ENCODE measurements at places on chromosomes 16 and 17.

GRCh38 chr17:4899341-4900230, at the start of gene C17orf107:
C17orf107 (plus strand) TSS chr17:4899536; CDS start chr17:4899763, 227 bp downstream.
- peak; percentile 90 for DNase-seq

GRCh38 chr17:79675413-79675725, 55.4 kb upstream of the ENPP7 start:
- no peak for DNase-seq

DNA sequence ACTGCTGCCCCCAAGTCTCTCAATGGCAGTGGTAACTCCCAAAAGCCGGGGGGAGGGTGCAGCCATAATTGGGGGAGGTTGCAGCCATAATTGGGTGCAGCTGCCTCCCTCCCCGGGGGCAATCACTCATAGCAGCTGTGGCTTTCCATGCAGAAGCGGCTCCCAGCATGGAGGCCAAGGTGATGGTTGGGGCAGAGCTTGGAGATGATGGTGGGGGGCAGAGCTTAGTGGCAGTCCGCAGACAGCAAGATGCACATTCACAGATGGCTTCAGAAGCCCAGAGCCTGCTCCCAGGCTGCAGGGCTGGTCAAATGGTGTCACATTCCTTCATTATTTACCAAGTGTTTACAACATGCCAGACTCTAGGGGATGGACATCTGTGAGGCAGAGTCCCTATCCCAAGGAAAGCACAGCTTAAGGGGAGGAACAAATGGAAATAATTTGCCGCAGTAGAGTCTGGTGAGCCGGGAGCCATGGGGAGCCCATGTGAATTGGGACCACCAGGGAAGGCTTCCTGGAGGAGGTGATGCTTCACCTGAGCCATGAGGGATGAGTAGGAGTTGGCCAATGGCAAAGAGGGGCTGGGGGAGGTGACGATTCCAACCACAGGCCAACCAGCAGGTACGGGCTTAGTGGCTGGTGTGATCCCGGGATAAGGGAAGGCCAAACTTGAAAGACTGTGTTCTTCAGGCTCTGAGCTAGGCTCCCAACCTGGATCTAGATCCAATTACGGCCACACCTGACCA, 8.1 kb downstream of the DOC2B start:
- no peak for DNase-seq

DNA sequence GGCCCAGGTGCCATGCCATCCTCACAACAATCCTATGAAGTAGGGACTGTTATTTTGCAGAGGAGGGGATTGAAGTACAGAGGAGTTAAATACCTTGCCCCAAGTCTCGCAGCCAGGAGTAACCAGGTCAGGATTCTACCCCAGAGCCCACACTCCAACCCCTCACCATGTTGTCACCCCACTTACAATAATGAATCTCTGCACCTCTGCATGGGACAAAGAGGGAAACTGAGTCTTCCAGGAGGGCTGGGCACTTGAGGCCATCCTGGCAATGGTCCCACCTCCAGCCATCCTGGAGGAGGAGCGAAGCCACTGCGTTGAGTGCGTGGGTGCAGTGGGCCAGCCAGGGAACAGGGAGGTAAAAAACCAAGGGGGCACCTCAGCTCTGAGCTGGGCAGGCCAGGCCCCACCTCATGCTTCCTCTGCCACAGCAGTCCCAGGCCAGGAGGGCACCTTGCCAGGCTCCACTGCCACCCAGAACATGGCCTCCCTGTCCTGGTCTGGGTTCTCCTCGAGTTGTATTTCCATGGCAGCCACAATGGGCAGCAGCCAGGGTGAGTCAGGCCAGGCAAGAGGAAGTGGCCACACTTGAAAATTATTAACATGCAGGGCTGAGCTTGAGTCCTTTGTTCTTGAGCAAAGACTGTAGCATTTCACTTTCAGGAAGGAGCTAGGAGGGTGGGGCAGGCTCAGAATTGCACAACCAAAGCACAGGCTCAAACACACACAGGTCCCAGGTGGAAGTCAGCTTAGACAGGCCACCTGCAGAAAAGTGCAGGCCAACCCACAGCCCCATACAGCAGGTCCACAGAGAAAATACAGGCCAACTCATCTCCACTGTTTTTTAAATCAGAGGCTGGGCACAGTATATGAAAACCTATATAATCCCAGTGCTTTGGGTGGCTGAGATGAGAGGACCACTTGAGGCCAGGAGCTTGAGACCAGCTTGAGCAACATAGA, 52.1 kb downstream of the CUEDC1 start:
- DNase-seq = peak; percentile 80

GRCh38 chr17:50181591-50182560, 16.1 kb downstream of the SGCA start:
- DNase-seq = no peak

DNA sequence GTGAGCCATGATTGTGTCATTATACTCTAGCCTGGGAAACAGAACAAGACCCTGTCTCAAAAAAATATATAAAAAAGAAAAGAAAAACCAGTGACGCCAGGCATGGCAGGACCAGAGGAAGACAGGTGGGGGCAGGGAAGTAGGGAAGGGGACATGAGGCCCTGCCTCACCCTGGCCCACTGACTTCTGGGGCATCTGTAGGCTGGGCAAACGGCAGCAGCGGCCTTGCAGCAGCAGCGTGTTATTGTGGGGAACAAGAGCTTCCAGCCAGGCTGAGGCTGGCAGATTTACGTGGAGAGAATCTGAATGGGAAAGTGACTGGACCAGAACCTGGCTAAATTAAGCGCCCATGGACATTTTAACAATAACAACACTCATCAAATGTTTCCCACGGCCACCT, 19.4 kb downstream of the CMTM4 start:
- no peak for DNase-seq

All from transverse colon (tissue), 4 donors.